Smooth muscle cell of the pulmonary artery (primary cell): ENCODE measurements at places on chromosomes 16 and 17. TPM values are rescaled to one million over a fixed set of nuclear protein-coding genes. Genes with fewer than 3 reads are reported as not detected.

The CSH1 gene
- total RNA-seq: not detected in 2 replicates

The SOX9 gene
- total RNA-seq: 7.9 and 9.2 TPM in 2 replicates

The CNGB1 gene
- total RNA-seq: not detected in 2 replicates

The NPB gene
- 0.39 and 0.92 TPM in 2 replicates for total RNA-seq

The ACE gene
- 3.5 and 3.8 TPM in 2 replicates for total RNA-seq

The UTS2R gene
- total RNA-seq: not detected in 2 replicates

The APOH gene
- not detected in 2 replicates for total RNA-seq

The PARD6A gene
- total RNA-seq: 2.2 and 3.0 TPM in 2 replicates

The ODAD4 gene
- 0.46 and 0.72 TPM in 2 replicates for total RNA-seq

The APOBR gene
- total RNA-seq: not detected in 2 replicates

The NPTX1 gene
- total RNA-seq: 7.7 and 8.0 TPM in 2 replicates

The NXN gene
- total RNA-seq: 8.0 and 27.1 TPM in 2 replicates

The SLC52A1 gene
- total RNA-seq: 0.07 and 0.13 TPM in 2 replicates

The DRC3 gene
- total RNA-seq: 1.2 and 1.8 TPM in 2 replicates

The CTRB1 gene
- total RNA-seq: not detected in 2 replicates

The LLGL1 gene
- 41.2 and 49.5 TPM in 2 replicates for total RNA-seq

The CCDC200 gene
- not detected in 2 replicates for total RNA-seq

The THRA gene
- 33.1 and 51.5 TPM in 2 replicates for total RNA-seq

The KRTAP1-5 gene
- 0.72 and 1.6 TPM in 2 replicates for total RNA-seq

The WBP2 gene
- 45.3 and 64.9 TPM in 2 replicates for total RNA-seq

The SOCS1 gene
- total RNA-seq: 2.3 and 4.6 TPM in 2 replicates

The DPEP2 gene
- not detected in 2 replicates for total RNA-seq

The CCL16 gene
- not detected in 2 replicates for total RNA-seq

The RNF157 gene
- 0.07 and 0.30 TPM in 2 replicates for total RNA-seq

The SEC14L5 gene
- 0.30 and 0.39 TPM in 2 replicates for total RNA-seq

The WSCD1 gene
- 0.85 and 6.9 TPM in 2 replicates for total RNA-seq
